ENCODE measurements at places on chromosomes 5 and 9.

DNA sequence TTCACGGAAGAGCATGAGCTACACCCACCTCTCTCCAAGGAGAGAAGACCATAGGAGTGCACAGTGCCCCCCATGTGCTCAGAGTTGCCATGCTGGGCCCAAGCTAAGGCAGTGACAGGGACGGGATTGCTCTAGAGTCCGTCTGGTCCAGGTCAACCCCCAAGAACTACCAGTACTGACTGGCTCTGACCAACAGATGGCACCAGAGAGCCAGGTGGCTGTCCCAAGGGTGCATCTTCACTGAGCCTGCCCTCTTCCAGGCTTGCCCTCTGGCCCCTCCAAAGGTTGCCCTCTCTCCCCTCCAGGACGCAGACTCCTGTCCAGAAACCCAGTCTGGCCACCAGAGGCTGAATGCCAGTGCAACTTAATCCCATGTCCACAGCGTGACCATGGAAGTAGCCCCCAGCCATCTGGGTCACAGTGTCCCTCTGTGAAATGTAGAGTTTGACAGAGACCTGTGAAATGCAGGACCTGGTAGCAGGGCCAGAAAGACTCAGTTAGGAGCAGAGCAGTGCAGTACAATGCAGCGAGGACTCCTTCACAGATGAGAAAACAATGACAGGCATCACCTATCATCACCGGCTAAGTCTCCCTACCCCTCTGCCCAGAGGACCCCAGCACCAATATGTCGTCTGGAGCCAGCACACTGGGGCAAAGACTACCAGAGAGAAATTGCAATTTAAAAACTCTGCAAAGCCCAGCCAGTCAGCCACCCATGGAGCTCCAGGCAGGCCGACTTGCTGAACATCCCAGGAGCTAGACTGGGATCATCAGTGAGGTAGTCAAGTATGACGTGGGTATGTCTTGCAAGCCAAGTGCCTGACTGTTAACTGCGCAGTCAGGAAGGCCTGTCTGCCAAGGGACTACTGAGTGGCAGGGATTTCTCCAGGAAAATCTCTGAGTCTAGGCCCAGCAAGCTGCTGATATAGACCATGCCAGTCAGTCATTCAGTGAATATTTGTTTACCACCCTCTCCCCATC, 7.7 kb upstream of the SKP1 start:
- DNase-seq = peak; percentile 84

- DNase-seq = no peak
These were observed 6.4 kb downstream of the CSF1R start for GRCh38 chr5:150079909-150080461.

DNA sequence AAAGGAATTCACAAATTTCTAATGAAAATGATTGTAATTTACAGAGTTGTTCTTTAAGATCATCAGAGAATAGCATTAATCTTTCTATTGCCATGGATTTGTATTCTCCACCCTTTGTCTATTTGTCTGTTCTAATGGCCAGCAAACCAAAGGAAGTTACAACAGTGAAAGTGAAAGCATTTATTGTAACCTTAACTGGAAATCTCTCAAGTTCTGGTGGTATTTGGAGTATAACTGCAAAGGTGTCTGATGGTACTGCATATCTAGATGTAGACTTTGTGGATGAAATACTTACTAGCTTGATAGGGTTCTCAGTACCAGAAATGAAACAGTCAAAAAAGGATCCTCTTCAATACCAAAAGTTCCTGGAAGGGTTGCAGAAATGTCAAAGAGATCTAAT, 21.7 kb downstream of the RMI1 start:
- DNase-seq = no peak

GRCh38 chr9:85264695-85265094, 477.1 kb downstream of the AGTPBP1 start:
- DNase-seq = no peak

GRCh38 chr5:174045470-174046025, at the start of gene NSG2:
Gene NSG2, plus strand, starts transcription at chr5:174045706. Its CDS starts 1,050 bp downstream, at chr5:174046756.
- peak; percentile 67 for DNase-seq

GRCh38 chr9:86645303-86645702, 291.1 kb upstream of the TUT7 start:
- DNase-seq = no peak

GRCh38 chr9:137156567-137157375, 13.1 kb downstream of the LRRC26 start:
- peak; percentile 79 for DNase-seq

- DNase-seq = no peak
These were observed 10.3 kb downstream of the BAG1 start for GRCh38 chr9:33254211-33254610.

GRCh38 chr9:117734523-117735314, 30.5 kb downstream of the TLR4 start:
- no peak for DNase-seq

- DNase-seq = no peak
These were observed 299.6 kb downstream of the EPB41L4A start for GRCh38 chr5:112119508-112119907.

GRCh38 chr5:56640763-56641406, 174.5 kb upstream of the MAP3K1 start:
- DNase-seq = no peak

- no peak for DNase-seq
These were observed 29.5 kb downstream of the CAST start for GRCh38 chr5:96691503-96692303.

- no peak for DNase-seq
These were observed 1026.7 kb upstream of the DMAC1 start for GRCh38 chr9:8826281-8826680.

DNA sequence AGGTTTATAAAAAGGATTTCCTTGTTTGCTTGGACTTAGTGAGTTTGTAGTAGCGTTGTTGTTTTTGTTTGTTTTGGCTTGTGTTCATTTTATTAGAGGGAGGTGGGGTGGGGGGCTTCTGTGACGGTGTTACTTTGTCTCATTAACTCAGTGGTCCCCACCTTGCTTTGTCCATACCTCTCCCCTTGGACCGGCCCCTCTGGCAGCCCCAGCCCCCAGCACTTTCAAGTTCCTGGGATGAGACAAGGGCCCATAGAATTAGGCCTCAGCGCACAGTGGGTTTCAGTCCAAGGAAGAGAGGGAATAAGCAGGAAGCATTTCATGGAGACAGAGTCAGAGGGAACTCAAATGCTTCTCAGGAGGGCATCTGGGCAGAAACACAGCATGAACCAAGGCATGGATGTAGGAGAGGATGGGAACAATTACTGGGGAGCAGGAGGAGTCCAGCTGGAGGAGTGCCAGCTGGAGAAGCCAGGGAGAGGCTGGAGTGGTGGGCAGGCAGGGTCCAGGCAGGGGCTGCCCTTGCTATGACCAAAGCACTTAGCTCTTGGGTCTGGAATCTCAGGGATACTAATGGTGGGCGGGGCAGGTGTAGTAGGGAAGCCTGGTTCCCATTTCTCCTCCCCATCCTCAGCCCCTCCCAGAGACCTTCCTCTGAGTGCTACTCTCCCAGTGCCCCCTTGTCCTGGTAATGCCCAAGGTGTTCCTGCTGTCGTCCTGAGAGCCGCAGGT, 23.5 kb upstream of the ENHO start:
- DNase-seq = no peak

DNA sequence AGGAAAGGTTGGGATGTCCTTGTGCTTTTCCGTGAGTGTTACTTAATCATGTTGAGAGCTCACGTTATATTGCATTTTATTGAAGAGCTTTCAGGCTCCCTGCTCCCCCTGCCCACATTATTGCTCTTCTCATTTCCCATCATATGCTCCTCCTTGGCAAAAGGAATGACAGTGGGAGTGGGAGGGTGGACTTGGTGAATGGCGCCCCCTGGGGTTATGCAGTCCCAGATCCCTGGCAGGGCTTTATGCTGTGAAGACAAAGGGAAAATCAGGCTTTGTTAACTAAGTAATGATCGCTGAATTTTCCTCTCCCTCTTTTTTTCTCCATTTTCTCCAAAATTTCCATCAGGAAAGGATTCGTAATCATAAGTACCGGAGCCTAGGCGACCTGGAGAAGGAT, 166.6 kb downstream of the SMARCA2 start:
- peak; percentile 28 for DNase-seq

- no peak for DNase-seq
These were observed 4.2 kb downstream of the SMC5 start for GRCh38 chr9:70262948-70263347.

- DNase-seq = peak; percentile 69
These were observed 16.9 kb downstream of the SEMA4D start for GRCh38 chr9:89480825-89481537.

GRCh38 chr5:8956659-8957058, 589.2 kb downstream of the SEMA5A start:
- no peak for DNase-seq

DNA sequence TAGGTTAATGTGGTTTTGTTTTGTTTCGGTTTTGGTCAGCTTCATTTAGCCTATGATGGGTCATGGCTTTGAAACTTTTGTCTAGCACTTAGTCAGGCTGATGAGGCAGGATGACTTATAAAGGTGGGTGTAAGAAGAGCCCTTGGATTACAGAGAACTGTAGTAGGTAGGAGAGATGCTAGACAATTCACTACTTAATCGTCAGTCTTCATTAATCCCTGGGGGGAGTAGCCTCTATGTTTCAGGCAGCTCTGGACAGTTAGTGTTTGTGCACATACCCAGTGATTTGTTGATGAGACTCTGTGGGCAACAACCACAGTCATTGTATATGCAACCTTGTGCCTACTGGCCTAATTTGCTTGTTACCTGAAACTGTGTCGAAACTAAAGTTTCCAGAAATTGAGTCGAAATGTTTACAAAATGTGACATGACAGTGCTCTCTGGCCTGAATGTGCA, 113.3 kb downstream of the MTREX start:
- DNase-seq = peak; percentile 16

GRCh38 chr5:119287547-119288111, 68.2 kb upstream of the TNFAIP8 start:
- peak; percentile 56 for DNase-seq

- no peak for DNase-seq
These were observed 21.9 kb downstream of the PTGS1 start for GRCh38 chr9:122392714-122393113.

GRCh38 chr5:80192507-80193241, 63.2 kb downstream of the SERINC5 start:
- no peak for DNase-seq

GRCh38 chr9:129240581-129241211, 62.6 kb upstream of the IER5L start:
- DNase-seq = no peak

- no peak for DNase-seq
These were observed 41.0 kb downstream of the MLANA start for GRCh38 chr9:5931657-5932056.

- DNase-seq = no peak
These were observed 383.5 kb downstream of the RASEF start for GRCh38 chr9:82679472-82679871.

DNA sequence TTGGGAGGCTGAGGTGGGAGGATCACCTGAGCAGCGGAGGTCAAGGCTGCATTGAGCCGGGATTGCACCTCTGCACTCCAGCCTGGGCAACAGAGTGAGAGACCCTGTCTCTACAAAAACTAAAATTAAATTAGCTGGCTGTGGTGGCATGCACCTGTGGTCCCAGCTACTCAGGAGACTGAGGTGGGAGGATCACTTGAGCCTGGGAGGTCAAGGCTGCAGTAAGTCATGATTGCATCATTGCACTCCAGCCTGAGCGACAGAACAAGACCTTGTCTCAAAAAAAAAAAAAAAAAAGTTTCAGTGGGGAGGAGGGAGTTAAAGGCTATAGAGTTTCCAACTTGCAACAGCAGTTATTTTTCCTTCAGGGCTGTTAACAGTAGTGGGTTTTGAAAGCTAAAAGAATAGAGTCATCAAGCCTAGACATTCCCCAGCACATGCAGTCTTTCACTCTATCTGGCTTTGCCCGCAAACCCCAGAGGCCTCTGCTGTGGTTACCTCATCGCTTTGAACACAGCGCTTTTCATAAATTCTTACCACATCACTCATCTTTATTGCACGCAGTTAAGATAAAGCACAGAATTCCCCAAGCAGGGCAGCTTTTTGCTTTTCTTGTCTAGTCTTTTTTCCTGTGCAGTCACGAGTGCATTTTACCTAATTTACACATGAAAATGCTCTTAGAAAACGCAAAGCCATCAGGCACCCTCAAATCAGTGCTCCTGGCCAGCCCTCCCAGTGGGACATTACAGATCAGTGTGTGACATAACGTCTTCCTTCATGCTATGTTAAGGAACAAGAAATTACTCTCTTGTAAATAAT, 8.7 kb upstream of the SLC2A8 start:
- DNase-seq = peak; percentile 86

DNA sequence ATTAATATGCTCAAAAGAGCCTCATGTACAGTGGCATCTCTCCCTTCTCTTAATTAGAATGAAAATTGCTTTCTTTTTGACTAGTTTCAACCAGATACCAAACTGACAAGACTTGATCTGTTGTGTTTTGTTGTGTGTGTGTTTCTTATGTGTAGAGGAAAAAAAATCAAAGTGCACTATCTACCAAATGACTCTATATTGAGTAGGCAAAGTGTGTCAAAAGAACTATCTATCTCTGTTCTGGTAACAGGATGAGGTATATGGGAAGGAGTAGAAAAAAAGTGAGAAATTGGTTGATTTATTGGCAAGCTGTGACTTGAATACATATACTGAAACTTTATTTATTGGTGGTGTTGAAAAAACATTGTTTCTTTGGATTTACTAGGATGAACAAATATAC, 190.0 kb downstream of the SLF1 start:
- DNase-seq = no peak

GRCh38 chr9:26169708-26170107, 491.5 kb upstream of the TUSC1 start:
- no peak for DNase-seq

GRCh38 chr5:176361437-176362232, at the start of gene KIAA1191:
Gene KIAA1191, minus strand, starts transcription at chr5:176361764. Its CDS starts 2,256 bp downstream, at chr5:176359508.
- DNase-seq = peak; percentile 95

- DNase-seq = no peak
These were observed 1835.2 kb upstream of the NUDT12 start for GRCh38 chr5:105397749-105398148.

DNA sequence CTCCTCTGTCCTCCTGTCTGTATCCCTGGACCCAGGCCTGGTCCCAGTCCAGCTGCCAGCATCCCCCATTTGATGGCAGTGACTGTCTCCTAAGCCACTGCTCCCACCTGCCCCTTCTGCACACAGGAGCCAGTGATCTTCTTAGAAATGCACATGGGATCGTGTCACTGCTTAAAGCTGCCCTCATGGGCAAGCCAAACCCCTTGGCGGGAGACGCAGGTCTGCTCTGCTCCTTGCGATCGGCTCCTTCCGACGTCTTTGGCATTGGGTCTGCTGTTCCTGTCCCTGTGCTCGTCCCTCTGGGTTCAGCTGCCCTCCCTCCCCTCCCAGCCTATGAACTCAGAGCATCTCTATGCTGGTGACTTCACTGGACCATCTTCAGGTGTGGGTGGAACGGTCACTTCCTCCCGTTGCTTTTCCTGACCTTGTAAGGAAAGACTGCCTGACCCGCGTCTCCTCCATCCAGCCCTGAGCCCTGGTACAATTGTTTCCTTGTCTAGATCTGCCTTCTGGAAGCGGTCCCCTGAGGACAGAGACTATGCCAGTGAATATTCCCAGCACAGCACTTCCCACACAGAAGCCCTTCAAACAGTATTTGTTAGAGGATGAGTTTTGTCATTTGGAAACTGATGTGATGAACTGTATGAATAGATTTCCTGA, 116.5 kb downstream of the ZNF354C start:
- DNase-seq = no peak

DNA sequence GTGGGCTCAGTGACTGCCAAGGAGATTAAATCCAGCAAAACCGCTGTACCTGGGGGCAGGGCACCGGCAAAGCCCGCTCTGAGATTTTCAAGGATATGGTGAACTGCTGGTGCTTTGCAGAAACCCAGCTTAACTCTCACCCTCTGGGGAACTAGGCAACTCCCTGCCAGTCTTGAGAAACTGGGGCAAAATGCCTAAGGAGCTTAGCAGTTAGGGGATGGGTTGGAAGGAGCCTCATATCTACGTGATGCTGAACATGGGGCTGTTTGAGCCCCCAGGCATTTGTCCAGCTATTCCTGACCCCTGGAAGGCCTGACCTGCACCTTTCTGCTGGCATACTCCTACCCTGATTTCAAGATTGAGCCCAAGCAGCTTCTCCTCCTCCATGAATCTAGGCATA, 108.6 kb upstream of the TBC1D2 start:
- DNase-seq = no peak

Measured in activated CD4-positive, alpha-beta T cell treated with anti-CD3 and anti-CD28 coated beads for 48 hours (primary cell).